ENCODE measurements at places on chromosomes 3 and 15. TPM values are rescaled to one million over a fixed set of nuclear protein-coding genes. Genes with fewer than 3 reads are reported as not detected.

DNA sequence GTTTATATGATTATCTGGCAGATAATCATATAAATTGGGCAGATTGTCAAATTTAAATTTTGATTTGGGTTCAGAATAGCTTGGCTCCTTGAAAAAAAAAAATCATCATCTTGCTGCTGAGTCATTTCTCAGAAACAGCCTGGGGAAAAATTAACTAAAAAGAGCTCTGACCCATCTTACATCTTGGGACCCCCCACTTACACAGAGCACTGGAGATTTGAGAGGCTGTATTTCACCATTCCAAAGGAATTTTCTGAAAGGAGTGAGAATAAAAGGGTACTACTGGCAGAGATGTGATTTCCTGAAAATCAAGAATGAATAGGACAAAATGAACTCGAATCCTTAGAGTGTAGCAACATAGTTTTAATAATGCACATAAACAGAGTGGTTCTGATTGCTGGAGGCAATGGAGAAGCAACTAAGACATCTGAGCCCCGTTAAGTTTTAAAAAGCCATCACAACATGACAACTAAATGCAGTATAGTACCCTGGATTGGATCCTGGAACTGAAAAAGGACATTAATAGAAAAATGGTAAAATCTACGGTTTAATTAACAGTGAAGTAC, 97.5 kb downstream of the RFTN1 start:
- no peak for DNase-seq

- DNase-seq: no peak
Measured at GRCh38 chr3:64038253-64038767, 15.0 kb upstream of the PSMD6 start.

Gene PSTPIP1
- 17.7 TPM for total RNA-seq

DNA sequence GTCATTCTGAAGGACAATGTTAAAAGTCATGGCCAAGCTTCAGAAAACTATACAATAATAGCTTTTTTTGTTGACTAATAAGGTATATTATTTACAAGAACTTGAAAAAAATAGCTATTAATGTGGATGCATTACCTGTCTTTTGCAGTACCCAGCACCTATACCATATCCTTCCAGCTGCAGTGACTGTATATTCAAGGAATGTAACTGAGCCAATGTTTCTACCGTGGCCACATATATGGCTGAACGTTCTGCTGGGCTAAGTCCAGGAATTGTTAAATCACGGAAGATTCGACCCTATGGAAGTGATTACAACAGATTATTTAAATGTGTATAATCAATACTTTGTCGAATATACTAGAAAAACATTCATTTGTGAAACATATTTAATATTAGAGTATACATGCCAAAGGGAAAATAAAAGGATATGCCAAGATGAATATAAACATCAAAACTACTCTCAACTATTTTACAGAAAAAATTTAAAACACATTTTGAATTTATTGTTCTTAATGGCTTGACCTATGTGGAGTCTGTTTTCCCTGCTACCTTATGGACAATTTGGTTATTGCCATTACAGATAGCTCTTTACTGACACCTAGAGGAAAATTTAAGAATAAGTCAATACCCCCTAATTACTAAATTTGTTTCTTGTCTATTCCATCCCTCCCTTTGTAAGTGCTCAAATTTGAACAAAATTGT, 17.6 kb downstream of the ACAD11 start:
- DNase-seq: no peak

GRCh38 chr3:9163289-9163688, 86.2 kb downstream of the SRGAP3 start:
- DNase-seq: no peak

Data from sciatic nerve (tissue), 2 donors.